ENCODE measurements at places on chromosomes 4 and X.

GRCh38 chrX:1493877-1494510 is 41.3 kb upstream of the ASMTL start:
- no peak for DNase-seq

- peak; percentile 0 for DNase-seq
Measured at GRCh38 chrX:132491191-132491590, 2.4 kb upstream of the MBNL3 start.

DNA sequence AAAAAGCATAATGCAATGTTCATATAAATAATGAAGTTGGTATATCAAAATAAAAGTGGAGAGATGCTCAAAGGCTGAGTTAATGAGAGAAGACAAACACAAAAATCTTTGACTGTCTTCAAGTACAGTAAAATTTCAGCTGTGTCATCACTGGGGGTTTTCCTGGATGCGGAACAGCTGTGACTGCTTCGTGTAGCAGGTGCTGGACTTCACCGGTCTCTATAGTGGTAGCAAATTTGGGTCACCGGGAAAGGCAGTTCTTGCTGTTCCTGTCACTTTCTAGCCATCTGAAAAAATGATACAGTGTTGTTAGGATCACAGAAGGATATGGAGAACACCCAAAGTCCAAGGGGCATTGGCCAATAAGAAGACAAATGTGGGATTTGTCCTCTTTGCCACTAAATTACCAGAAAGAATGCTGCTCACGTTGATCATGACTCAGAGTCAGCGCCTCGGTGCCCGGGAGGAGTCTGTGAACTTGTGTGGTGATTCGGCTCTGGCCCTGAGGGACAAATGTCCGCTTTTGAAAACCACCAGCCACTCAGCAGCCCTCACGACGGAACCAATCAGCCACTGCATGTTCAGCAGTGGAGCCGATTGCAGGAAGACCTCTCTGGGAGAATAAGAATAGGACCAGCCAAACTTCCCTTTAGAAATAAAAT is 230.1 kb upstream of the FAT1 start:
- DNase-seq, result no peak

DNA sequence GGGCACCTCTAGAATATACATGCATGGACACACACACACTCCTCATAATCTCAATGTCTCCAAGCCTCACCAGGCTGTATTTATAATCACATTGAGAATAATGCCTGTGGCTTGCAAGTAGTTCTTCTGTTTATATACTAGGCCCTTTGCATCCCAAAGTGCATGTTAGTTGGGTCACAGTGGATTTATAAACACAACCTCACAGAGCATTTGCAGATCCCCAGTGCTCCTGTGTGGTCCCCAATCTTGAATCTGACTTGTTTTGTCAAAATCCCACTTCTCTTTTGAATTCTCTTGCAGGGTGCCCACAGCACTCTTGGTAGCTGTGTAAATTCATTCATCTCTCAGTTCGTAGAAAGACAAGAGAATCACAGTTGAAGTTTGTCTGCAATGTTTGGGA is 49.6 kb upstream of the PROM1 start:
- DNase-seq, result no peak

GRCh38 chr4:6200011-6200921 is at the start of gene JAKMIP1:
Gene JAKMIP1, minus strand, starts transcription at chr4:6200549. Its CDS starts 87,699 bp downstream, at chr4:6112850.
- DNase-seq, result peak; percentile 70

- DNase-seq, result no peak
Measured at GRCh38 chr4:2402048-2402842, 16.2 kb downstream of the ZFYVE28 start.

DNA sequence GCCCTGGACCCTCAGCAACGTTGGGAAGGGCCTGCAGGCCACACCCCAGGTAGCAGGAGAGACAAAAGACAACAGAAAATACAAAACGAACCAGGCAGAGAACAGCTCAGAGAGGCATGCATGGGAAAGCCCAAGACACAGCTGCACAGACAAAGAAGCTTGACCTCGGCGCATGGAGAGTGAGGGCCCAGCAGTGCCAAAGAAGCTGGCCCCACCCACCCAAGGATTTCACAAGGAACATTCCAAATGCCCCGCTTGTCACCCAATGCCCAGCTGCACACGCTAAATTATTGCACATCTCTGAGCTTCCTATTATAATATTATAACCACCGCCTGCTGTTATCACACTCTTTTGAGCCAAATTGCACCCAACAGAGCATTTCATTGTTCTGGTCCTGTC is 147.7 kb upstream of the TBL1X start:
- DNase-seq, result no peak
